Activated CD8-positive, alpha-beta memory T cell treated with anti-CD3 and anti-CD28 coated beads for 1 hour (primary cell): ENCODE measurements at places on chromosomes 16 and 17.

DNA sequence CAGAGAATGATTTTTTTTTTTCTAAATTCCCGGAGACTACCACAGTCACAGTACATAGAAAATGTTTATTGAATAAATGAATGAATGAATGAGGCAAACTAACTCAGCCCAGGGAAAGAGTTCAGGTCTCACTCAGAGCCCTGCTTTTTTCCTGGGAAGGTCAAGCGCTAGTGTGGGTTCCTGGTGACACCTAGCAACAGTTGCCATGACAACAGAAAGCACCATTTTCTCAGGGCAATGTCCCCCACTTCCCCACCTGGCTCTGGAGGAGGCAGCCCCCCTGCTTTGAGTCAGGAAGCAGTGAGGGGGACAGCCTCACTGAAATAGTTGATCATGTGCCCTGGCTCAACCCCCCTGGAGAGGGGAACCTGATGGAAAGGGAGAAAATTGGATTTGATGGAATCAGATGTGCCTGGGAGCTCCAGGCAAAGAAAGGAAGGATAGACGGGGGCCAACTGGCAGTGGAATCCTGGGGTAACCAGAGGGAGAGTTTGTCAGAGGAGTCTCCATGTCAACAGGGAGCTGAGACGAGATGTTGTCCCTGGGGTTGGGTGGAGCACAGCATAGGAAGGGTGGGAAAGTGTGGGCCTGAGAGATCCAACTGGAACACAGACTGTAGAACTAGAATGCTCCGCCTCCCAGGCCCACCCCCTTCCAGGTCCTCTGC lies 242.2 kb upstream of the CCL2 start:
- no peak for DNase-seq

GRCh38 chr16:2839650-2840450 lies 9.7 kb downstream of the ZG16B start:
- DNase-seq, result no peak

DNA sequence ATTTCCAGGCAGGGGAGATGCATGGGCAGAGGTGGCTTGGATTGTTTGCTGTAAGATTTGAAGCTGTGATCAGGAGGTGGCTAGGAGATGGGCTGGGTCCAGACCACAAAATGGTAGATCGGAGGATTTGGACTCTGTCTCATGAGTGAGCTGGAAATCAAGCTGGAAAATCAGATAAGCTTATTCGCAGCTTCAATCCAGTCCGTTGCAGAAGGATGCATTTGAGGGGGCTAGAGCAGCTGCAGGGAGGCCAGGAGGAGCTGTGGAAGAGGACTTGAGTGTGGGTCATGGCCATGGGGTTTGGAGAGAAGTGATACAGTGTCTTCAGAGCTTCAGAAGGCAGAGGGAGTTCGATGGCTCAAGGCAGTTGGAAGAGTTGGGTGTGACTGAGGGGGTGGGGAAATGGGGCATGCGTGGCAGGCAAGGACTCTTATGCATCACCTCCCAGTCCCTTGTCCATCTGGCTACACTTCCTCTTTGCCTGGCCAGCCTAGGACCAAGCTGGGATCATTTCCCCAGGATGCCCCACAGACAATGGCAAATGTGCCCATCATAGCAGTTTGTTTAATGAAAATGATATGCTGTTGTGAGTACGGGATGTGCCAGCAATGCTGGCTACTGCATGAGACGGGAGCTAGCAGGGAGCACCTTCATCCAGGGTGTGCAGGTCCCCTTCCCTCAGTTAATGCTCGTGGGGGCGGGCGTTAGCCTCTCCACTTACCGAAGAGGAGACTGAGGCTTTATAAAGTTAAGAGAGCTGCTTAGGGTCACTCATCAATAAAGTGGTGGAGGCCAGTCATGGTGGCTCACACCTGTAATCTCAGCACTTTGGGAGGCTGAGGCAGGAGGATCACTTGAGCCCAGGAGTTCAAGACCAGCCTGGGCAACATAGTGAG lies 20.6 kb downstream of the QPRT start:
- no peak for DNase-seq

- DNase-seq, result no peak
Observed at GRCh38 chr17:52419229-52419641, 260.7 kb upstream of the CA10 start.

- no peak for DNase-seq
Observed at GRCh38 chr17:39244016-39244599, 18.4 kb upstream of the STAC2 start.

GRCh38 chr16:30947859-30948666 lies 805 bp upstream of the ORAI3 start:
- no peak for DNase-seq

- no peak for DNase-seq
Observed at GRCh38 chr17:69716556-69716955, 302.1 kb downstream of the MAP2K6 start.

GRCh38 chr17:57530508-57530907 lies 214.6 kb downstream of the CCDC182 start:
- DNase-seq, result no peak

- DNase-seq, result no peak
Observed at GRCh38 chr17:18261146-18261515, 669 bp downstream of the MIEF2 start.

DNA sequence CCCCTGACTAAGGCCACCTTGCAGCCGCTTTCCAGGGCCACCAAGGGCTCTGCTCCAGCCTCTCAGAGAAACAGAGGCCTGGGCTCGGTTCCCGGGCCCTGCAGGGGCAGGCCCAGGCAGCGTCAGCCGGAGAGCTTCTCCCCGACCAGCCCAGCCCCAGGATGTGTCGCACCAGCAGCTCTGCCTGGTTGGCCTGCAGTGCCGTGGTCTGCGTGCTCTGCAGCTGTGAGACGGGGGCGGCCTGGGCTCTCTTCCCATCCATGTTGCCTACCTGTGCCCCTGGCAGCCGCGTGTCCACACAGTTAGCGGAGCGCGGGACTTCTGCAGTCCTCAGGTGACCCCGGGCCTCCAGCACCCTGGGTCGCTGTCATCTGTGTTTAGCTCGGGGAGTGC lies 4.8 kb downstream of the IGFALS start:
- DNase-seq, result no peak

- no peak for DNase-seq
Observed at GRCh38 chr17:44795928-44796327, 34.2 kb downstream of the GJC1 start.

GRCh38 chr16:23420011-23420410 lies 33.0 kb downstream of the COG7 start:
- DNase-seq, result no peak

GRCh38 chr17:81251709-81252301 lies 12.7 kb downstream of the NDUFAF8 start:
- DNase-seq, result no peak

GRCh38 chr17:69445132-69445531 lies 30.6 kb downstream of the MAP2K6 start:
- no peak for DNase-seq

DNA sequence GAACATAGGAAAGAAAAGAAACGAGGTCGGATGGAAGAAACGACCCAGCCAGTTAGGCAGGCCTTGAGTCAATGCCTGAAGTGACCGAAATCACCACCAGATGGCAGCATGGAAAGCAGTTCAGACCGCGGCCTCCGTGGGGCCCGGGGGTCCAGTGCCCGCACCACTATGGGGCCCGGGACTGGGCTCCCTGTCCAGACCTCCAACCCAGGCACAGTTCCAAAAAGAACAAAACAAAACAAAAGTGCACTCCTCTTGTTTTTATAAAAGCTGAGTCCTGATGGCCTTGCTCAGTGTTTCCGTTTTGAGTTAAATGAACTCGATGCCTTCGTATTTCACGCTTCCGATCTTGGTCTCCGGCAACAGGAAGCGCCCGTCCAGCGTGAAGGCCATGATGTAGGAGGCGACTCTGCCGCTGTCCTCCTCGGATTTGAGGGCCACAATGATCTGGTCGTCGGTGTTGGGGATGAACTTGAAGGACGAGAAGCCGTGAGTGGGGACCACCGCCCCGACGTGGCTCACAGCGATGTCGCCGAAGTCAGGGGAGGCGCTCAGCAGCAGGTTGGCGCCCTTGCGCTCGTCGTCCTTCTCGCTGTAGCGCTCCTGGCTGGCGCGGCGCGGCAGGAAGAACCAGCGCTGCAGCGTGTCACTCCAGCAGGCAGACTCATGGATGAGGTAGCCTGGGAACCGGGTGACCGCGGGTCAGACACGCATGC lies 13.7 kb upstream of the LGALS3BP start:
- peak; percentile 14 for DNase-seq

- no peak for DNase-seq
Observed at GRCh38 chr16:11393861-11394592, 48.8 kb downstream of the RMI2 start.

DNA sequence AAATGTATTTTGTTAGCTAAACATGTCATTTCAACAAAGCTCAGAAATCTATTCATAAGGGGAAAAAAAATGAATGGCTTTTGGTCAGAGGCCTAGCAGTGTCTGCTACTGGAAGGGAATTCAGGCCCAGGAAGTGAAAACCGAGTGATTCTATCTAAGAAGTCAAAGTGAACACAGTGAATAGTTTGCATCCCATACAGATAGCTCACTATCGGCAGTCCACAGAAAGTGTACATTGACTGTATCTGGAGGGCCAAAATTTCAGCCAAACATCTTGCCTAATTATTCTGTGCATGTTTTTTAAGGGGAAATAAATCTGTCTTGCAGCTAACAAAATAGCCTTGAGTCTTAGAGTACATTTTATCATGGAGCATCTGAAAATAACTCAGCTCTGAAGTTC lies 214.4 kb upstream of the CACNG5 start:
- DNase-seq, result no peak

GRCh38 chr17:81388091-81388611 lies 7.1 kb upstream of the BAHCC1 start:
- no peak for DNase-seq

- no peak for DNase-seq
Observed at GRCh38 chr17:48134912-48135480, 27.4 kb downstream of the SNX11 start.

GRCh38 chr17:32497431-32498205 lies 10.8 kb downstream of the CDK5R1 start:
- no peak for DNase-seq

DNA sequence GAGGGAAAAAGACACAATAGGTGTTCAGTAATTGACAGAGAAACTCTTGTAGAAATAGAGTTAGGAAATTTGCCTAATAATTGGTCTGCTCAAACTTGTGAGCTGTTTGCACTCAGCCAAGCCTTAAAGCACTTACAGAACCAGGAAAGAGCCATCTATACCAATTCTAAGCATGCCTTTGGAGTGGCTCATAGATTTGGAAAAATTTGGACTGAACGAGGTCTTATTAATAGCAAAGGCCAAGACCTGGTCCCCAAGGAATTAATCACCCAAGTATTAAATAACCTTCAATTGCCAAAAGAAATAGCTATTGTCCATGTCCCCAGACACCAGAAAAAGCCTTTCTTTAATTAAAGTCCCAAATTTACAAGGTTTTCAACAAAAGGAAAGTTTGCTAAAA lies 90.3 kb downstream of the EMP2 start:
- no peak for DNase-seq

DNA sequence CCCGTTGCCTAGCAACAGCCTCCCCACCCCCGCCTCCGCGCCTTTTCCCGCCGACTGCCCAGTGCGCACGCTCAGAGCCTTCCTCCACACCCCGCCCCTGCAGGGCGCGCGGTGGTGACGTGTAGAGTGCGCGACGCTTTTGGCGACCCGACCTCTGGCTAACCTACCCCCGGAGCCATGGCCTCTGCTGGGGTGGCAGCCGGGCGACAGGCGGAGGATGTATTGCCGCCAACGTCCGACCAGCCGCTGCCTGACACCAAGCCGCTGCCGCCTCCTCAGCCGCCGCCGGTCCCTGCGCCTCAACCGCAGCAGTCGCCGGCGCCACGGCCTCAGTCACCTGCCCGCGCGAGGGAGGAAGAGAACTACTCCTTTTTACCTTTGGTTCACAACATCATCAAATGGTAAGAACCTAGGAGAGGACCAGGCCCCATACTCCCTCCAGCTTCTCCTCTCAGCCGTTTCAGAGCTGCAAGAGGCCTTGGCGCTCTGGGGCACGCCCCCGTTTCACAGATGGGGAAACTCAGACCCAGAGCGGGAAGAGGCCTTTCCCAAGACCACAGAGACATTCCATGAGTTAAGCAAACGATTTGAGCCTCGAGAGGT lies at the start of gene MED9:
Gene MED9 (plus strand): TSS at position 136 of the 603 bp plus-strand sequence. CDS start 42 bp downstream, at position 178.
- peak; percentile 89 for DNase-seq

DNA sequence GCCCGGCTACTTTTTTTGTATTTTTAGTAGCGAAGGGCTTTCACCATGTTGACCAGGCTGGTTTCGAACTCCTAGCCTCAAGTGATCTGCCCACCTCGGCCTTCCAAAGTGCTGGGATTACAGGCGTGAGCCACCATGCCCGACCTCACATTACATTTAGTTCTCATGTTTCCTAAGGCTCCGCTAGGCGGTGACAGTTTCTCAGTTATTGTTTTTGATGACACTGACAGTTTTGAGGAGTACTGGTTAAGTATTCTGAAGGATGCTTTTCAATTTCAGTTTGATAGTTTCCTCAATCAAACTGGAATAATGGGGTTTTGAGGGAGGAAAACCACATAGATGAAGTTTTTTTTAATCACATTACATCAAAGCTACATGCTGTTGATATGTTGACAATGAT lies 1028.5 kb downstream of the CDH8 start:
- no peak for DNase-seq

DNA sequence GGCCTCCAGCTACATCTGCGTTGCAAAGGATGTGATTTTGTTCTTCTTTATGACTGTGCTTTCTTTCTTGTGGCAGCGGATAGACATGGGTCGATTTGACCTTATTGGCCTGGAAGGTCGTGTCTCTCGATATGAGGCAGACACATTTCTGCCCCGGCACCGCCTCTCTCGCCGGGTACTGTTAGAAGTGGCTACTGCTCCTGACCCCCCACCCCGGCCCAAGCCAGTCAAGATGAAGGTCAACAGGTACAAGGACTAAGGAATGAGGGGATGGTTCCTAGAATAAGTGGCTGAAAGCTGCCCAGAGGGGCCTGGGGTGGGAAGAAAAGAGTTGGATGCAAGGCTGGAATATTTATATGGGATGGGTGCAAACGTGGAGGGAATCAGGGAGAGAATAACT lies 21.1 kb downstream of the SRCAP start:
- no peak for DNase-seq

DNA sequence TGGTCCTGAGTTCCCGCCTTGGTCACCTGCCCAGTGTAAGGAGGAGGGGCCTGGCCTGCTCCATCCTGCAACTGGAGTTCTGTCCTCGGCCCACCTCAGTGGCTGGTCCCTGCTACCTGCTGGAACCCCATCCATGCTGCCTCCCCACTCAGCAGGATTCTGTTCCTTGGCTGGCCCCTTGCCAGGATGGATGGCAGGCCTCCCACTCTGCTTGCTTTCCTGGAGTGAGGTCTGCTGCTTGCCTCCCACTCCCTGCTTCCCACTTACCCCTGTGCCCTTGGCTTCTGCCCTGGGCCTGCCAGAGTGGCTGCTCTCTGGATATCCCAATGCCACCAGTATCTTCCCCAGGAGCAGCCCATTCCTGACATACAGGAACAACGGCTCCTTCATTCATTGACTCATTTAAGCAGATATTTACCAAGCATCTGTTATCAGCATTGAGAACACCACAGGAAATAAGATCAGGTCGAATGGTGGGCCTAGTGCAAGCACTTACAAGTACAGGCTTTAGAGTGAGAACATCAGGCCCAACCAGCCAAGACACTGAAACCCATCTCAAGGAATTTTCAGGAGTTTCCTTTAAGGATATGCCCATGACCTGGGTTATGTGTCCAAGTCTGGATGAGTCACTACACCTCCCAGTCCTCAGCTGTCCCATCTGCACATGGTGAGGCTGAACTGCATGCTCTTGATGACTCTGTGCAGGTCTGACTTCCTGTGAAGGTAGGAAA lies 17.0 kb upstream of the RPRML start:
- DNase-seq, result no peak
